Right kidney (tissue), 9 donors: ENCODE measurements at places on chromosomes 6 and 20.

DNA sequence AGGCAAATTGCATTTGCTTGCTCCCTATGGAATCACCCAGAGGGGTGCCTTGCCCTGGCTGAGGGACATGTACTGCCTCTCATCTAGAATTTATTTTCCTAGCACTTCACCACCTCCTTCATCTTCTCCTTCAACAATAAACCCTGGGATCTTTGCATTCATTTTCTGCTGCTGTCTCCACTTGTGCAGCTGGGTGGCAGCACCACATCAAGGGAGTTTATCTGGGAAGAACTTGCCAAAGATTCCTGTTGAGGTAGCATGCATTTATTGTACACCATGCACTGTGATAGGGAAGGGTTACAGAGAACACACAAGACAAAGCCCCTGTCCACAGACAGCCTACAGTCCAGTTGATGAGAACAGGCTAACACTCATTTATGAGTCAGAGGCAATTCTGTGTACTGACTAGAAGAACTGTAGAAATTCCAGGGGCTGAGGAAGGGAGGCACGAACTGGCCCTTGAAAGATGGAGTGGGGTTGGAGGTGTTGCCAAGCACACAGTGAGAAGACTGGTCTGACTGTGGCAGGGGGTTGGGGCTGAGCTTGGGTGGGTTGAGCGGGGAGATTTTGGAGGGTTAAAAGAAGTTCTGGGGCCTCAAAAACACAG lies 17.5 kb downstream of the C20orf173 start:
- DNase-seq = no peak

DNA sequence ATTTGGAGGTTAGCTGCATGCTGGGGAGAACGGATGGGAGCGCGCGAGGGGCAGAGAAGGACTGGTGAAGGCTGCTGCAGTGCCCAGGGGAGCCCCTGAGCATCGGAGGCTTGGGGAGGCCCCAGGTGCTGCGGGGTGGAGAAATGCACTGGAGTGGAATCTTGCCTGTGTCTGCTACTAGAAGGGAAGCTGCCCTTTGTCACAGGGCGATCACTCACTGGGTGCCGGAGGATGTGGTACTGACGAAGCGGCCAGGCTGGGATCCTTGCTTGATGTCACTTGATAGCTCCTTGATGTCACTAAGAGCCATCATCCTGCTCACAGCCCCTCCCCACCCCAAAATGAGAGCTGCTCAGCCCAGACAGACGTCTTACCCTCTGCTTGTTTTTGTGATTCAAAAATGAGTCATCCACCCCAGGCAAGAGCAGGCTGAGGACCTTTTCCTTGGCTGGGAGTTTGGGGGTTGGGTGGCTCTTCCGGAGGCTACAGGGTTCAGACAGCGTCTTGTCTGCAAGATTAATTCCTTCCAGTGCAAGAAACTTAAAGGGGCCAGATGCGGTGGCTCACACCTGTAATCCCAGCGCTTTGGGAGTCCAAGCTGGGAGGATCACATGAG lies 62.6 kb upstream of the PMEPA1 start:
- no peak for DNase-seq

DNA sequence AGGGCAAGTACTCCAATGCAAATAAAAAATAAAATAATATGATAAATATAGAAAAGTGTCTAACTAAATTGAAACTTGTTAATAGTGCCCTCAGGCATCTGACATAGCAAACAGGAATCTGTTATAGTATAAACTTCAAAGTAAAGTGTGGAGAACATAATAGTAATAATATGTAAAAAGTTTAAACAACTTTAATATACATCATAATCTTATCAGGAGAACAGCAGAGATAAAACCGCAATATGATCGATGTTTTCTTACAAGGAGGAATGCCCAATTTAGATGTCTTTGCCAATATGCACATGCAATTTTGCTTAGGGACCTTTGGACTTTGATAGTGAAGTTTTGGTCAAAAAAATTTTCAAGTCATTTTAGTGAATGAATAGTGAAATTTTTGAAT lies 514.8 kb upstream of the IMPG1 start:
- DNase-seq = no peak

DNA sequence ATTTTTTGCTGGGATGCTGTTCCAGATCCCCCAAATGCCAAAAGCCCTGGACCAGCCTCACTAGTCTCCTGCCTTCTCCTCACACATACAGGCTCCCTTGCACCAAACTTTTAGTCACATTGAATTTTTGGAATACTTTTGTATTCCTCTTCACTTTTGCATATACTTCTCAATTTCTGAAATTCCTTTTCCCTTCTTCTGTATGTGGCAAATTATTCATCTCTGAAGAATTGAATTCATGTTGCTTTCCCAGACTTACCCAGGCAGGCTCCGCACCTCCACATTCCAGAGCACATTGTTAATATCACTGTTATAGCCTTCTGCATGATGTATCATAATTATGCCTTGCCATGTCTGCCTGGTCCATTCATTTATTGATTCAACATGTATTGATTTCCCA lies 255.3 kb upstream of the POU3F2 start:
- no peak for DNase-seq

DNA sequence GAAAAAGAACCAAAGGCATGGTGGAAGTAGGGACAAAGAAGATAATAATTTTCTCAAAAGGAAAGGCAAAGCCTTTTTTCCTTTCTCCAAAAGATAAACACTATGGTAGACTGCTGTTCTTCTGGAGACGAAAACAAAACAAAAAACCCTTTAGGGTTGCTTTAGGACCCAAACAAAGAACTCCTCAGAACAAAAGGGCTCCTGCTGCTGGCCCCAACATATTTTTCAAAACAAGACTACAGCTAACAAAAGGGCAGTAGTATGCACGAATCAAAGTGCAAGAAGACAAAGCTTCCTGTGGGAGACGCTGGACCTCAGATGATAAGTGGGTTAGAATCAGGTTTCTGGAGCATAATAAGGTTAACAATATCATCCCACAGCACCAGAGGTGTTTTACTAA lies 15.8 kb downstream of the NCOA5 start:
- DNase-seq = no peak

DNA sequence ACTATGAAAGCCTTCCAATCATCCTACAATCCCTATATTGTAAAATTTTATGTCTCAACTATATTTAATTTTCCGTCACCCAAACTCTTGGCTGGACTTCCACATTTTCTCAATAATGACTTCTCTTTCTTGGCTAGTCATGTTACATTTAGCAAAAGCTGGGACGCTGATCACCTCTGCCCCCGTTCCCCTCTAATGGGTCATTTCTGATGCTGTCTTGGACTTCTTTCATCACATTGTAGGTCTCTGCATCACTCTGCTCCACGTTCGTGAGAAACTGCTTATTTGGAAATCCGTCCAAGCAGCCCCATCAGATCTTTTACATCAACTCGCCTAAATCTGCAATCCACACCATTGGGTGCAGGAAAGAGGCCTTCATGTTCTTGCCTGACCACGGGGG lies 203.8 kb downstream of the MYLK4 start:
- no peak for DNase-seq

- no peak for DNase-seq
These were observed 204.5 kb downstream of the KIF16B start for GRCh38 chr20:16368645-16369292.

- DNase-seq = no peak
These were observed 26.0 kb upstream of the ADIG start for GRCh38 chr20:38554986-38555385.

GRCh38 chr6:31529329-31530150 lies 778 bp downstream of the MCCD1 start:
- DNase-seq = peak; percentile 25

DNA sequence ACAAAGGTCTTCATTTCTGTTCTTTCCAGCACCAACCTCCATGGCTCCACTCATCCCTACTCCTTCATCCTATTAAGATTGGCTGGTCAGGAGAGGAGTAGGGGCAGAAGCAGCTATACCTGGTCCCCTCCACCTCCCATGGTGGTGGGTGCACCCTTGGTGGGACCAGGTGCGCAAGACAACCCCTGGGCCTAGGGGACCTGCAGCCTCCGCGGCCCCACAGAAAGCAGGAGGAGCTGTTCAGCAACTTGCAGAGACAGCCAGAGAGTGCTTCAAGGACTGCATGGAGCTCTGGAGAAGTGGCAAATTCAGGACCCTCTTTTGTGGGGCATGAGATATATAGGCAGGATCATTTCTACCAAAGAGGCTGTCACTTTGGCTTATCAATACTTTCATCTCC lies 9.8 kb downstream of the ULBP2 start:
- no peak for DNase-seq

GRCh38 chr20:48684501-48685041 lies 143.2 kb downstream of the PREX1 start:
- DNase-seq = no peak

DNA sequence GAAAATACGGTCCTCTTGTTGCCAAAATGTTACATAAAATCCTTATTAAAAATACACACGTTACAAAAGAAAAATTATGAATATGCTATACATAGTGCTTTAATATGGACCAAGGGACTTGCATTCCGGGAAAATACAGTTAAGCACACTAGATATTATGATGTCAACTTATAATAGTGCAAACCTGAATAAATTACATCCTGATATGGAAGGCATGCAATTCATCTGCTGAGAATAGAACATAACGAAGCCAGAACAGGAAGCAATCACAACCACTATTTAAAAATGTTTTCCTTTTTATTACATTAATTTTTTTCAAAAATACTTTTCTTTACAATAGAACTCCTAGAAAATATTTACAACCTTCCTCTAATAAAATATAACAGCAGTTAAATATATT lies 7.8 kb upstream of the MRPS10 start:
- DNase-seq = no peak

- no peak for DNase-seq
These were observed 47.1 kb upstream of the FOXP4 start for GRCh38 chr6:41498968-41499599.

DNA sequence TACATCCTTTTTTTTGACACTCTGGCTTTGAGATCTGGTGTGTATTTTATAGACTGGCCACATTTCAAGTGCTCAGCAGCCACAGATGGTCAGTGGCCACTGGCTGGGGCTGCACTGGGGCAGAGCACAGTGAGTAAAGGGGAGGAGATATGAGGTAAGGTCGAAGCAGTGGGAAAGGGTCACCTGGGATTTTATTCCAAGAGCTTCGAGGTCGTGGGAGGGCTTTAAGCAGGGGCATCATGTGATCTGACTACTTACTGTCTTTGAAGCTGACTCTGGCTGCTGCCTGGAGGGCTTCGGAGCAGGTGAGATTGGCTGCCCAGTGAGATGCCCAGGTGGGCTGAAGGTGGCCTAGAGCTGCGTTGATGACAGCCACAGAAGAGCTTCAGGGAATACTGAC lies 6.7 kb downstream of the C20orf203 start:
- no peak for DNase-seq

DNA sequence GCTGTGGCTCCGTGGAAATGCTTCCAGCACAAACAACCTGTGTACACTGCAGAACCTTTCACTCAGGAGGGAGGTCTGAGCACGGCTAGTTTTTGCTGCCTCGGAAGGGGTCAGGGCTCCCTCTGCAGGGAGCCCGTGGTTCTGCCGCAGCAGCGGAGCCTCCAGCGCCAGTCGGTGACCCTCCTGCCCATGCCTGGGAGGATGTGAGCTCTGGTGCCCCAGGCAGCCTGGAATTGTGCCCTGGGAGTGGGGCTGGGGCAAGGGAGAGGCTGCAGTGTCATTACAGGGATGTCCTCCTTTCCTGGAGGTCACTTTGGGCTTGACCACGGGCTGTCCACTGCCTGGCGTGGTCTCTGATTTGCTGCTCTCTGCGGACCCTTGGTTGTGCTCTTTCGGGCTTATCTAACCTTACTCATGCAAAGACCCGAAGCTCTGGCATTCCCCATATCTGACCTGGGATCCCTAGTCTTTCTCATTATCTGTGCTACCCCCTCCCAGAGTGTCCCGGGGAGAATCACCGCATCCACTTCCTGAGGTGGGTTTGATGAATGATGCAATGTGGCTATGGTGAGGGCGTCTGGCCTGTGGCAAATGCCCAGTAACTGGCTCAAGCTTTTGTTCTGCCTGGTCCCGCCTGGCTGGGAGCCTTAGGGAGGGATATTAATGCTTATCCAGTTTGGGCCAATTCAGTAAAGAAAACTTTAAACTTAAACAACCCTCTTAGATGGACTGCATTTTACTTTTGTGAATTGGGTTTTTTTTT lies 59.6 kb upstream of the TAGAP start:
- DNase-seq = peak; percentile 57

DNA sequence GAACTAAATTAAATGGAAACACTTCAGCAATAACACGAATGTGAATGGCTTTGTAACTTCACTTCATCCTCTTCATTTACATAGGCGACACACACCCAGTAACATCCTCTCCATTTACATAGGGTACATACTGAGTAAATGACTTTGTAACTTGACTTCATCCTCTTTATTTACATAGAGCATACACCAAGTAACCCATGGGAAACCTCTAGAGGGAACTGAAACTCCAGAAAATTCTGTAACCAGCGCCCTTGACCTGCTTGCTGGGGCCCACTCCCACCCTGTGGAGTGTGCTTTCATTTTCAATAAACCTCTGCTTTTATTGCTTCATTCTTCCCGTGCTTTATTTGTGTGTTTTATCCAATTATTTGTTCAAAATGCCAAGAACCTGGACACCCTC lies 81.6 kb upstream of the OPRM1 start:
- no peak for DNase-seq

DNA sequence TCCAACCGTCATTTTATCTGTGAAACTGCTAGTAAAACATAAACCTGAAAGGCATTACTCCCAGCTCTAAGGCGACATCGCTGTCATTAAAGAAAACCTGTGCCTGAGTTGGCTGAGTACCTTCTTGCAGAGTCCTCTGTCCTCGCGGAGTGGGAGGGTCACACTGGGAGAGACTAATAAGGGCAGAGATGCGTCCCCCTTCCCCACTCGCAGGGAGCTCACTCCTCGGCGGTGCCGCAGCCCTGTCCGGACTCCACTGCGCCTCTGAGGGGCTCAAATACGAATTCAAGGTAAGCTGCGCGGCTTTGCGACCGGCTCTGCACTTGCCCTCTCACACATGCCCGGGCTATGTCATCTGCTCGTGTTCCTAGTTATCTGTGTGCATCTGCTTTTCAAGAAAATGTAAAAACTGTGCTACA lies at the start of gene COL19A1:
TSS of gene COL19A1 (plus strand) at position 206 of the 419 bp plus-strand sequence. CDS start 13,012 bp downstream, outside the sequence.
- DNase-seq = peak; percentile 64
